T-helper 1 cell (primary cell): ENCODE measurements at places on chromosomes 1 and 21.

- DNase-seq = no peak
These were observed 66.8 kb upstream of the SLC25A33 start for GRCh38 chr1:9472386-9473031.

- no peak for DNase-seq
These were observed 24.8 kb upstream of the CLDN8 start for GRCh38 chr21:30240661-30241060.

DNA sequence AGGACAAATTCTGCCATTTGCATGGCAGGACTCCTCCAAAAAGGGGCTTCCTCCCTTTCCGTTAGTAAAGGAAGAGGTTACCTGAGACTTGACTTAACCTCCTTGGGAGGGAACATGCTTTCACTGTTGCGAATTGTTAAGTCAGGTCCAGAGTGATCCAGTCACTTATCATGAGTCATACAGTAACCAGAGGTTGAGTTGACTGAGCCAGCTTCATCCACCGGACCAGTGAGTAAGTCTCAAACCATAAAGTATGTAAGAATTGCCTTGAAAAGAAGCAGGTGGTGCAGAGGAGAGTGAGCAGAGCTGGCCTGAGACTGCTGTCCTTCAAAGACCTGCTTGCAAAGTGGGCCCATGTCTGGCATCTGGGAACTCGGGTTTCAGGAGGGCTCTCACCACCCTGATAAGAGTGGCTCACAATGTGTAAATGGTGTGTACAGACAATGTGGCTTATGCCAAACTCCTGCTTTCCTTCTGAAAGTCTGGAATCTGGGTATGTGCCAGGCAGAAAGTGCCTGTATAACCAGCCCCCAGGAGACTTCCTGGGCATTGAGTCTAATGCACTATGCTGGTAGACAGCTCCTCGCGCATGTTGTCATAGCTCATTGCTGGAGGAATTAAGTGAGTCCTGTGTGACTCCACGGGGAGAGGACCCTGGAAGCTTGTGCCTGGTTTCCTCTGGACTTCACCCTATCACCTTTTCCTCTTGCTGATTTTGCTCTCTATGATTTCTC lies 84.3 kb upstream of the KLHDC7A start:
- no peak for DNase-seq

- DNase-seq = no peak
These were observed 690 bp downstream of the EPS8L3 start for GRCh38 chr1:109762821-109763645.

DNA sequence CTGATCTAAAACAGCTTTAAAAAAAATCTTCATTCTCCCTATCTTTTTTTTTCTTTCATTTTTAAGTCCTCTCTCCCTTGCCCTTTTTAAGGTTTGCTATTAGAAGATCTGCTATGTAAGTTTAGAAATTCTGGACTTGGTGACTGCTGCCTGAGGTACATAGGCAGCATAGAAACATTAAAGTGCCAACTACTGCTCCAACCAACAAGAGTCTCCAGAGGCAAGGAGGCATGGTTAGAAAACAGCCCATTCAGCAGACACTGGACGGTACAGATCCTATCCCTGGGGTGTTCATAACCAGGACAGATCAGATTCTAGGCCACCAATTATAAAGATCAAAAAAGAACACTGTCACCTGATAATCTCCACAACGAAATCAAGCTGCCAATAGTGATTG lies 36.6 kb downstream of the GPR3 start:
- no peak for DNase-seq

GRCh38 chr1:166365081-166365480 lies 198.3 kb upstream of the FAM78B start:
- DNase-seq = no peak

DNA sequence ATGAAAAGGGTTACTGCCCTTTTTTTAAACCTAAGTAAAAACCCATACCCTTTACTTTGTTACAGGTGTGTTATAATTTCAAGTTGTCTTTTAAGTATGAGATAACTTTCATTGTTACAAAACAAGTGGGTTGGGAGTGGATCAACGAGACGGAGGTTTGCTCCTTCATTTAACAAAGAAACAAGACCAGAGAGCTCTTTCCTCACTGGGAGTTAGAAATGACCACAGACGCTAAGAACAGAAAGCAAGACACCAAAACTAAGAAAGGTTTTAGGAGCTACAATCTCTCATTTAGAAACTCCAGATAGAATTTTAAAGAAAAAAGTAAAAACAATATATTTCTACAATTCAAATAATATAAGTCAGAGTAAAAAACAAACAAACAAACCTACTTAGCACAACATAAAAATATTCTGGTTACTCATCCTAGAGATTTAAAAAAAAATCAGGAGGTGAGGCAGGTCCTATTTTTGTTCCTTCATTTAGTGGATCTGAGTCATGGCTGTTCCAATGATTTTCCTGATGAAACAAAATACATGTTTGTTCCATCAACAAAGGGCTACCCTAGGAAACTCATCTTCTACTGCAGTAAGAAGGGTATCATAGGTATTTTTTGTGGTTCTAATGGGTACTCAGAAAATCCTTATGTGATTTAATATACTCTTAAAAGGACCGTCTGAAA lies 33.0 kb downstream of the APP start:
- DNase-seq = no peak

- no peak for DNase-seq
These were observed 69.4 kb downstream of the PUM1 start for GRCh38 chr1:30995990-30996612.

GRCh38 chr1:201582705-201583442 lies 43.9 kb downstream of the NAV1 start:
- no peak for DNase-seq

DNA sequence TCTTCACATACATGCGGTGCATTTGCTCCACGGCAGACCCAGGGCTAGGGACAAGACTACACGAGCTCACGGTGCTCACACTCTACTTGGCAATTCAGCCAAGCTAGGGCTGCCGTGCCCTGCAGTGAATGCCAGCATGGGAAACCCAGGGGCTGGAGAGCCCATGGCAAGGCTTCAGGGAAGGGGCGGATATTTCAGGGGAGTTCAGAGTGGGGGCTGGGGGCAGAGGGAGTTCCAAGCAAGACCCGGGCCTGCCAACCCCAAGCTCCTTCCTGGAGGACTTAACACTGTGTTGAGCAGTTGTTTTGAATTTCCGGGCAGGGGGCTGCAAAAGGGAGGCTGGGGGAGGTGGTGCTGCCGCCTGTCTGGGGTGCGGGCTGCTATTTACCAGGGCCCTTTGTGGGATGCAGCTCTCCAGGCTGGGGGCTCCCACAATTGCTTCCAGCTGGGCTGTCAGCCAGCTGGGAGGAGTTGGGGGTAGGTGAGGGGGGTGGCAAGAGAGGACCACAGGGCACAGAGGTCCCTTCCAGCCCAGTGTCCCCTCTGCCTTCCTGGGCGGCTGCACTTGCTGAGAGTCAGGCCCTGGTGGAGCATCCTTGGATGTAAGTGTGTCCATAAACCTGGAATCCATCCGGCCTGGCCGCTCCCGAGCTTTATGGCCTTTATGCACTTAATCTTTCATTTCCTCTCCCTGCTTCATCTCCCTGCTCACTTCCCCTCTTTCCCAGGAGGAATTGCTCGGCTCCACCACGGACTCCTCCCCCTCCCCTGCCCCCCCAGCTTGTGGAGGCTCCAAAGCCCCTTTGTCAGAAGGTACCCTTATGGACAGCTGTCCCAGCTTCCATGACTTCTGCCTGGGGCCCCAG lies 55.8 kb upstream of the SSBP3 start:
- DNase-seq = no peak

DNA sequence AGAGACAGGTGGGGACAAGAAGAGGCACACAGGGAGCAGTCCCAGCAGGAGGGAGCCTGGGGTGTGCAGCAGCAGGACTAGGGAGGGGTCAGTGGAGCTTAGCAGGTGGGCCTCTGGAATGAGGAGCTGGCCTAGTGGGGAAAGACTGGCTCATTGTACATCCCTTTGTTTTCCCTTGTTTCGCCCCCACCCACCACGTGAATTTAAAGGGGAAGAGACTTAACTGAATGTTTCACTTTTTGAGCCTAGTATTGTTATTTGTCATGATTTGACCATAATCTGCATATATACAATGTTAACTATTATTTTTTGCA lies 181.7 kb downstream of the DHRS3 start:
- no peak for DNase-seq

- DNase-seq = no peak
These were observed 48.7 kb upstream of the TEKT2 start for GRCh38 chr1:36035154-36035553.
